ENCODE measurements at places on chromosomes 6 and 20.

- ATAC-seq = no peak
Measured at GRCh38 chr20:16647875-16648597, 74.8 kb upstream of the KIF16B start.

GRCh38 chr20:22576273-22576672, 8.1 kb downstream of the FOXA2 start:
- no peak for ATAC-seq

GRCh38 chr20:8851446-8851845, 217.4 kb upstream of the PLCB4 start:
- no peak for ATAC-seq

GRCh38 chr6:135496800-135497411, 634 bp downstream of the AHI1 start:
- no peak for ATAC-seq

DNA sequence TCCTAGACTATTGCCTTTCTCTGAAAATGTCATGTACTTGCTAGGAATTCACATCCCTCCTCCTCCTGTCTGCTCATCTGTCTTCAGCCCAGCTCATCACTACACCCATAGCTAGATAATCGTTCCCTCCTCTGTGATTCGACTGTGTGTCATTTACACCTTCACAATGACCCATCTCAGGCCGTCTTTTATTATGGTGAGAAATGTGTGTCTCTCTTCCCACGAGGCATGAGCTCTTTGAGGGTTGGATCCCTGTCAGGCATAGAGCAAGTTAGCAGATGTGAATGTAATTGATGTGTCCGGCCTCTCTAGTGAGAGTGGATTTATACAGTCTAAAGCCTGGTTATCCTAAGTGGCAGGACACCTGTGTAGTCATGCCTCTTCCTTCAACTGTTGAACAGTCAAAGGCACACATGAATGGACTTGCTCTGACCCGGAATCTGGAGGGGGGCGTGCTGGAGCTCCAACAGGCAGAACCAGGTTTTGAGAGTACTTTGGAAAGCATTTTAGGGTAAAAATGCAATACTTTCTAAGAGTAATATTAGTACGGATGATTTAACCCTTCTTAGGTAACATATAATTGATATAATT, 182.1 kb downstream of the UTRN start:
- ATAC-seq = no peak

GRCh38 chr6:72905705-72906478, 284.0 kb downstream of the KCNQ5 start:
- no peak for ATAC-seq

DNA sequence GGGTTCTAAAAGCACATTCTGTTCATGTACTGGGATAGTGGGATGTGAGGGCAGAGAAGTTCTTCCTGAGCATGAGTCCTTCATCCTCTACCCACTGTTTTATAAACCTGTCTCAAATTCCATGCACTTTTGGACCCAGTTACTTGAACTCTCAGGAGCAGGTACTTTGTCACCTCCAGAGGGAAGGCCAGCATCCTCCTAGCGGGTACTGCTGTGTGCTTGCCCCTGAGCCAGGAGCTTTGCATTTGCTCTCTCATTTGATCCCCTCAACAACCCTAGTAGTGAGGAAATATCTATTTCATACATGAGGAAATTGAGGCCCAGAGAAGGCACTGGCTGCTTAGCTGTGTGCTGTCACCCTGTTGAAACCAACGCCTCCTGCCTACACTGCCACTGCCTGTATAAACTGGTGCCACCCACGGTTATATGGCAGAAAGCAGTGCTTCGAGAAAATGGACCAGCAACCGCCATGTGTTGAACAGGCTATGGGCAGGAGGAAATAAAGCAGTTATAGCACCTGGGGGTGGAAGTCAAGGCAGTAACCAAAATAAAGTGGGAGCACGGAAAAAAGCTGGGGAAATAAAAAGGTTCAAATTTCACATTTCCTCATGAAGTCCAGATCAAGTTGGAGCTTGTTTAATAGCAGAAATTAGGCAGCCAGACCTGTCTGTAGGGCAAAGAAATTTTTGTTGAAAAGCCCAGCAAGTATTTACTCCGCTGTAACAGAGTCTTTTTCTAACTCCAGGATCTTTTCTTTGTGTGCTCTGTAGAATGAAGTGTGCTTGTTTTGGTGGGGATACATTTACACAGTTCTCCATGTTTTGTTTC, 38.0 kb downstream of the KLHL31 start:
- ATAC-seq = no peak

GRCh38 chr6:70292193-70292592, 10.7 kb downstream of the COL9A1 start:
- ATAC-seq = no peak

GRCh38 chr6:18820725-18821124, 433.6 kb downstream of the RNF144B start:
- no peak for ATAC-seq

DNA sequence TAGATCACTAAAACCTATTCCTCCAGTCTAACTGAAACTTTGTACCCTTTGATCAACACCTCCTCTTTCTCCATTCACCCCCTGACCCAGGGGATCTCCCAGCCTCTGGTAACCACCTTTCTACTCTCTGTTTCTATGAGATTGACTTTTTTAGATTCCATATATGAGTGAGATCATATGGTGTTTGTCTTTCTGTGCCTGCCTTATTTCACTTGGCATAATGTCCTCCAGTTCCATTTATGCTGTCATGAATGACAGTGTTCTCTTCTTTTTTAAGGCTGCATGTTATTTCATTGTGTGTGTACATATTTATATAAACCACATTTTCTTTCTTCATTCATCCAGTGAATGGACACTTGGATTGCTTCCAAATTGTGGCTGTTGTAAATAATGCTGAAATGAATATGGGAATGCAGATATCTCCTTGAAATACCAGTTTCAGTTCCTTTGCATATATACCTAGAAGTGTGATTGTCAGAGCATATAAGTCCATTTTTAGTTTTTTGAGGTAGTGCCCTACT, 57.7 kb downstream of the DHX35 start:
- ATAC-seq = no peak

- ATAC-seq = no peak
Measured at GRCh38 chr6:126112171-126112632, 125.9 kb downstream of the TRMT11 start.

GRCh38 chr6:2951728-2952127, 19.6 kb downstream of the SERPINB6 start:
- ATAC-seq = no peak

DNA sequence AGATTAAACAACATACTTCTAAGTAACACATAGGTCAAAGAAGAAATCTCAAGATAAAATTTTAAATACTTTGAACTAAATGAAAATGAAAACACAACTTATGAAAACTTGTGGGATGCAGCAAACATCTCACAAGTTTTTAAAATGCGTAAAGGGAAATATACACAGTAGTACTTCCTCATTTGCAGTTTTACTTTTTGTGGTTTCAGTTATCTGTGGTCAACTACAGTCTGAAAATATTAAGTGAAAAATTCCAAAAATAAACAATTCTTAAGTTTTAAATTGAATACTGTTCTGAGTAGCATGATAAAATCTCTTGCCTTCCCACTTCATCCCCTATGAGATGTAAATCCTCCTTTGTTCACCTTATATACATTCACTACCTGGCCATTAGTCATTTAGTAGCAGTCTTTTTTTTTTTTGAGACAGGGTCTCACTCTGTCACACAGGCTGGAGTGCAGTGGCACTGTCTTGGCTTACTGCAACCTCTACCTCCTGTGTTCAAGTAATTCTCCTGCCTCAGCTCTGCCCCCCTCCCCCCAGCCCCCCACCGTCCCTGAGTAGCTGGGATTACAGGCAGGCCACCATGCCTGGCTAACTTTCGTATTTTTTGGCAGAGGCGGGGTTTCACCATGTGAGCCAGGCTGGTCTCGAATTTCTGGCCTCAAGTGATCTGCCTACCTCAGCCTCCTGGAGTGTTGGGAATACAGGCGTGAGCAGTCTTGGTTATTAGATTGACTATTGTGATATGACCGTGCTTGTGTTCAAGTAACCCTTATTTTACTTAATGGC, 154.6 kb upstream of the AHI1 start:
- no peak for ATAC-seq

DNA sequence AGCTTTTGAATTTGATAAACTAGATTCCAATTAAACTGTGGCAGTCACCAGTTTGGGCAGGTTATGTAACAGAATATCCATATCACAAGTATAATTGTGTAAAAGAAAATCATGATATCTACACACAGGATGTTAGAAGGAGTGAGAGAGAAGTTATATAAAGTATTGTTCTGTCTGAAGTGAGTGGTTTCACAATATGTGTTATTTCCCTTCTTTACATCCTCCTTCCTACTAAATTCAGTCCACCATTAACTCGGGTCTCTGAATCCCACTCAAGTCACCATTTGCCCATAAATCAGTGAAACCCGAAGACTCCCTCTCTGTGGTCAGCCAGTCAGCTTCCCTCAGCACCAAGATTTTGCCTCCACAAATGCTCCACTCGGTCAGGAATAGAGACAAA, 796 bp downstream of the HLA-DQB1 start:
- ATAC-seq = no peak

All from gastroesophageal sphincter (tissue), 4 donors.